ENCODE measurements at places on chromosomes 6 and 20.

DNA sequence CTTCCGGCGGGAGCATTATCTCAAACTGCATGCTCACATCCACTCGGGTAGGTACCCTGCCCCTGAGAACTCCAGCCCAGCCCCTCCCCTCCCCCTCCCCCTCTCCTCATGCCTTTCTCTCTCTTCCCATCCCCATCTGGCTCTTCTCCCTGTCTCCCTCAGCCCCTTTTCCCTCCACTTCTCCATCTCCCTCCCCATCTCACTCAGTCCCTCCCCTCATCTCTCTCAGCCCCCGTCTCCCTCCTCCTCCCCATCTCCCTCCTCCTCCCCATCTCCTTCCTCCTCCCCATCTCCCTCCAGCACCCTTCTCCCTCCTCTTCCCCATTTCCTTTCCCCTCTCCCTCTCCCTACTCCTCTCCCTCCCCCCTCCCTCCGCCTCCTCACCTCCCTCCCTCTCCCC, 27.3 kb upstream of the CHMP4B start:
- DNase-seq = no peak

DNA sequence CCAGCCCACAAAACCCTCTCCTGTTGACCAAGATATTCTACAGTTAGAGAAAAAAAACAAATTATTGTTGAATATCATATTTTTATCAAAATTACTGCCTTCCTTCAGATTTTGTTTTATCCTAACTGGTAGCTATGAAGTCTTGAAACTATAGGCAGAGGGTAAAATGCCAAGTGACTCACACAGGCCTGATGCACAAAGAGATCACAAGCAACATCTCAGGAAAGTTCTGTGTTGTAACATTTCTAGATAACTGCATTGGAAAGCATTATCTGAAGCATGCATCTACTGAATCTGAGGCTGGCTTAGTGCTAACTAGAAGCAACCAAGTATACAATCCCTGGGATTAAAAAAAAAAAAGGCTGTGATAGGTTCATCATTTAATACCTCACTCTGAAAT, 134.2 kb downstream of the PKHD1 start:
- no peak for DNase-seq

GRCh38 chr20:34055290-34055689, 56.8 kb downstream of the EIF2S2 start:
- DNase-seq = no peak

DNA sequence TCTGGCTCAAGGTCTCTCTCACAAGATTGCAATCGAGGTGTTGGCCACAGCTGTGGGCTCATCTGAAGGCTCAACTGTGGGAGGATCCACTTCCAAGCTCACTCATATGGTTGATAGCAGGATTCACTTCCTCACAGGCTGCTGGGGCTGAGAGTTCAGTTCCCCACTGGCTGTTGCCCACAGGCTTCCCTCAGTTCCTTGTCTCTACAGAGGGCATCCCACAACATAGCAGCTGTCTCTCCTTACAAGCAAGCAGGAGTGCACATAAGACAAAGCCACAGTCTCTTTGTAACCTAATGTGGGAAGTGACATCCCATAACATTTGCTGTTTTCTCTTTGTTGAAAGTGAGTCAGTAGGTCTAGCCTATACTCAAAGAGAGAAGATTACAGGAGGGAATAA, 14.0 kb downstream of the SPATS1 start:
- no peak for DNase-seq

DNA sequence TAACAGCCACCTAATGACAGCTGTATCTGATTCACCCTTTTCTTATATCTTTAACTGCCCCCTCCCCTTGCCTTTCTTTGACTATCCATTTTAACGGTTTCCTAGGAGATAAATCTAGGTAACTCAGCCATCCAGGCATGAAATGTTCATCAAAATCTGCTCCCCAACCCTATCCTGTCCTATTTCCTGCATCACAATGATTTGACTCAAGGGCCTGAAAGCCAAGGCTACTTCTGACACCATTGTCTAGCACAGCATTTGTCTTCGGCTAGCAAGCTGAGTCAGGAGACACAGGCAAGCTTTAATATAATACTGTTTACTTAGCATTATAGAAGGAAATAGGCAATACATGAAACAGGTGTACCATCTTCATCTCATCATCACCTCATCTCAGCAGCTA, 31.6 kb upstream of the MANEA start:
- no peak for DNase-seq
